ENCODE measurements at places on chromosomes 12 and 14. TPM values are rescaled to one million over a fixed set of nuclear protein-coding genes. Genes with fewer than 3 reads are reported as not detected.

NKX2-1 gene
- not detected for total RNA-seq

BAZ1A gene
- 61.1 TPM for total RNA-seq

NTS gene
- total RNA-seq = 72.8 TPM

GRCh38 chr12:42958291-42958674 is 368.7 kb upstream of the PRICKLE1 start:
- H3K4me1 ChIP-seq = no peaks in the 10 kb centered on the region
- no peaks in the 10 kb centered on the region for H3K27me3 ChIP-seq
- no peak overlapping the region for H3K27ac ChIP-seq
- no peak overlapping the region for H3K4me3 ChIP-seq

DNA sequence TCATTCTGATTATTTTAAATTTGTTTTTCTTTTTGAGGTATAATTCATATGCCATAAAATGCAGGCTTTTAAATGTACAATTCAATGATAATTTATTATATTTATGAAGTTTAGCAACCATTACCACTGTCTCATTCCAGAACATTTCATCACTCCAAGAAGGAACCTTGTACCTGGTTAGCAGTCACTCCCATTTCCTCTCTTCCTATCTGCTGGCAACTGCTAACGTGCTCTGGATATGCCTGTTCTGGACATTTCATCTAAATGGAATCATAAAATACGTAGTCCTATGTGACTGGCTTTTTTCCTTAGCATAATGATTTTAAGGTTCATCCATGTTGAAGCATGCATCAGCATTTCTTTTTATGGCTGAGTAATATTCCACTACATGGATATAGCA is 15.5 kb downstream of the CPSF6 start:
- peaks cover 52% of the 10 kb centered on the region for H3K36me3 ChIP-seq
- no peaks in the 10 kb centered on the region for H3K4me1 ChIP-seq
- no peak overlapping the region for H3K4me3 ChIP-seq
- DNase-seq = no peak

DNA sequence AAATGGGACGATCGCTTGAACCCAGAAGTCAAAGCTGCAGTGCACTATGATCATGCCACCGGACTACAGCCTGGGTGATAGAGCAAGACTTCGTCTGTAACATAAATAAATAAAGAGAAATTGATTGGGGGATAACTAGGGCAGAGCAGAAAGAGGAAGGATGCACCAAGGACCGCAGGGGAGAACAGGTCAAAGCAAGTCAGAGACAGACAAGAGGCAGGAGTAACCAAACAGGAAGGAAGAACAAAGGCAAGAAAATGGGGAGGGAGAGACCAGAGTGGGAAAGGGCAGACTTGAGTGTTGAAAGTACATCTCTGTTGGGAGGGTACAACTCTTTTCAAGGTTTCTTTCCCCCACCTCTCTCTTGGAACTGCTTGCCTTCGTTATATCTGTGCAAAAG is 50.8 kb upstream of the ELK3 start:
- H3K27ac ChIP-seq = no peak overlapping the region
- no peaks in the 10 kb centered on the region for H3K27me3 ChIP-seq
- no peak for DNase-seq
- H3K4me3 ChIP-seq = no peak overlapping the region
- H3K36me3 ChIP-seq = no peaks in the 10 kb centered on the region
- no peaks in the 10 kb centered on the region for H3K4me1 ChIP-seq

DNA sequence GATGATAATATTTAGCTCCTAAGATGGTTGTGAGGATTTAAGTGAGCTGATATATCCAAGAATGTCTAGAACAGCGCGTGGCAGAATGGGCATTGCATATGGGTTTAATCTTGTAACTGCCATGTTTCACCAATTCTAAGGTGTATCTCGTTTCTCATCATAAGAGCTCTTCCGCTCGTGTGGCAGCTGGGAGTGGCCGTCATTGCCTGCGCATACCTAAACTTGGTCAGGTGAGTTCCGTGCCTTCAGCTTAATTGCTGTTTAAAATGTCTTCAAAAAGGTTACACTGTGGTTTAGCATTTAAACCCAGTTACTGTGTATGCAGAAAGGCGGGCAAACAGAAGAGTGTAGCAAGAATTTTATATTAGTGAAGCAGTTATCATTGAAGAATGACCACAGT is 4.5 kb upstream of the AQP2 start:
- H3K4me1 ChIP-seq = no peaks in the 10 kb centered on the region
- no peak overlapping the region for H3K4me3 ChIP-seq
- DNase-seq = peak; percentile 46
- H3K27me3 ChIP-seq = no peaks in the 10 kb centered on the region
- no peak overlapping the region for H3K27ac ChIP-seq

DNA sequence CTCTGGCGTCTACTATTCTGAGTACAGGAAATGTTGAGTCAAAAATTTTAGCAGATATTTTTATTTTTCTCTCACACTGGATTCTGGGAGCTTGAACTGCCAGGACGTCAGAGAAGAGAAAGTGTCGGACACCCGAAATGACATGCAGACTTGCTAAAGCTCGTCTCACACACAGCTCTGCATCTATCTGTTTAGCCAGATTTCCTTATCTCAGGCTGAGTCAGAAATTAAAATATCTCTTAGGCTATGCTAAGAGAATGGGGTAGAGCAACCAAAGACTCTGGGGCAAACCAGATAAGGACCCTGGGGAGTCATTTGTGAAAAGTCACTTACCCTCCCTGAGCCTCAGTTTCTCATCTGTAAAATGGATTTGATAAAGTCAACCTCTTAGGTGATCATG is 1124.1 kb downstream of the VRK1 start:
- H3K36me3 ChIP-seq = no peaks in the 10 kb centered on the region
- H3K4me3 ChIP-seq = no peak overlapping the region
- DNase-seq = no peak
- no peaks in the 10 kb centered on the region for H3K27me3 ChIP-seq
- H3K27ac ChIP-seq = no peak overlapping the region
- H3K4me1 ChIP-seq = no peaks in the 10 kb centered on the region

GRCh38 chr14:99725774-99726537 is 41.9 kb downstream of the CYP46A1 start:
- no peak overlapping the region for H3K27ac ChIP-seq
- peak; percentile 37 for DNase-seq
- no peaks in the 10 kb centered on the region for H3K27me3 ChIP-seq
- no peak overlapping the region for H3K4me3 ChIP-seq
- no peaks in the 10 kb centered on the region for H3K36me3 ChIP-seq
- H3K4me1 ChIP-seq = no peaks in the 10 kb centered on the region

Measured in Peyer's patch (tissue), 4 donors.